ENCODE measurements at places on chromosomes 5 and 9. TPM values are rescaled to one million over a fixed set of nuclear protein-coding genes. Genes with fewer than 3 reads are reported as not detected.

The KIF4B gene
- not detected for total RNA-seq

The P4HA2 gene
- 42.0 TPM for total RNA-seq

The SLC22A5 gene
- total RNA-seq = 47.5 TPM

The QRFP gene
- total RNA-seq = not detected

The CNTFR gene
- not detected for total RNA-seq

The PSMB7 gene
- 329 TPM for total RNA-seq

The TMEM250 gene
- 49.9 TPM for total RNA-seq

The BNIP1 gene
- 15.8 TPM for total RNA-seq

The CDHR2 gene
- total RNA-seq = 0.19 TPM

The TMEM252 gene
- total RNA-seq = not detected

The SLC30A5 gene
- 31.0 TPM for total RNA-seq

The SLC25A2 gene
- not detected for total RNA-seq

The TMC1 gene
- 0.10 TPM for total RNA-seq

The GCNT4 gene
- 0.27 TPM for total RNA-seq

The ZFR gene
- total RNA-seq = 55.7 TPM

The C5orf46 gene
- total RNA-seq = not detected

The UBE2QL1 gene
- total RNA-seq = 0.72 TPM

The SPATA31D4 gene
- not detected for total RNA-seq

The ENG gene
- total RNA-seq = 0.09 TPM

The PCDHGA9 gene
- 0.06 TPM for total RNA-seq

The ANKRD55 gene
- 0.06 TPM for total RNA-seq

The GABRP gene
- not detected for total RNA-seq

The PCDHGC5 gene
- not detected for total RNA-seq

The CNTNAP3 gene
- total RNA-seq = 8.8 TPM

The GNA14 gene
- total RNA-seq = not detected

The INSL6 gene
- total RNA-seq = not detected

The IGIP gene
- 0.78 TPM for total RNA-seq

The TUSC1 gene
- total RNA-seq = 6.6 TPM

The MAT2B gene
- total RNA-seq = 43.9 TPM

All from A549 treated with Mapracorat at 1 μM for 4 hours (cell line).